ENCODE measurements at places on chromosomes 2 and 18.
A peak's percentile ranks its signal among the peaks of the same experiment; 100 is the strongest.

DNA sequence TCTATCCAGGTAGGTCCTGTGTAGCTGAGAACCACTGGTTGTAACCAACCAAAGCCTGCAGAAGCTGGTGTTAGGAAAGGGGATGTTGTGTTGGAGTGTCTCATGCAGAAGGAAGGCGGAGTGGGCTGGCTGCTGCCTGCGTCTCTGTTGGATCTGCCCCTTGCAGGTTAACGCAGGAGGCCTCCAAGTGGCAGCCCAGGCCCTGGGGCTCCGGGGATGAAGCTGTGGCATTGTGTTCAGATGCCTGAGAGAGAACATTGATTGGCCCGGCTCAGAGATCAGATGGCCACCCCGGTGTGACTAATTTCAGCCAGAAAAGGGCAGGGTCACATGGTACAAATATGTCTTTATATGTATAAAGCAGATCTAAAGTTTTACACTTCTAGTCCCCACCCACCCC lies 216.0 kb downstream of the GLI2 start:
- no peak for DNase-seq

DNA sequence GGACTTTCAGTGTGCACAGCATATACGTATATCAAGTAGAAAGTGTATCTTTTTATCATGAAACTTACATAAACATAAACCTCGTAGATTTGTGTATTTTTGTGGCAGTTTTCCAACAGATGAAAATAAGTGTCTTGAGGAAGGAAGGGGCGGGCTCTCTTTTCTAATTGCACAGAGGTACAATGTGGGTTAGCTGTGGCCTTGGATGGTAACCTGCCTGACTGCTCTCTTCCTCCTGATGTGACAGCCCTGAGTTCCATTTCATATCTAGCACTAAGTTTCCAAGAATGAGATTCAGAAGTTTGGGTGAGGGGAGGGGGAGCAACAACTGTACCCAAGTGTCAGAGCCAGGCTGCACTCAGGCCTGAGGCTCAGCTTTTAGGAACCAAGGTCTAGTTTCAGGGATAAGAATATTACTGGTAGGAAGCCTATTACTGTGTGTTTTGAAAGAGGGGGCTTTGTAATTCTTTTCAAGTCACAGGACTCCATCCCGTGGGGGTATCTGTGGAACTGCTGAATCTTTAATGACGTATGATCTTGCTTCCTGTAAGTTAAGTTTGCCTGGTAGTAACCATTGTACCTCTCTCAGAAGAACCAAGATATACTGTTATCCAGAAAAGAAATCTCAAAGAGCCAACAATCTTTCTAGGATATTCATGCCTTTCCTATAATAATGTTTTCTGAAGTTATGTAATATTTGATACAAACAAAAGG lies 483.7 kb downstream of the PTPRM start:
- DNase-seq: no peak

DNA sequence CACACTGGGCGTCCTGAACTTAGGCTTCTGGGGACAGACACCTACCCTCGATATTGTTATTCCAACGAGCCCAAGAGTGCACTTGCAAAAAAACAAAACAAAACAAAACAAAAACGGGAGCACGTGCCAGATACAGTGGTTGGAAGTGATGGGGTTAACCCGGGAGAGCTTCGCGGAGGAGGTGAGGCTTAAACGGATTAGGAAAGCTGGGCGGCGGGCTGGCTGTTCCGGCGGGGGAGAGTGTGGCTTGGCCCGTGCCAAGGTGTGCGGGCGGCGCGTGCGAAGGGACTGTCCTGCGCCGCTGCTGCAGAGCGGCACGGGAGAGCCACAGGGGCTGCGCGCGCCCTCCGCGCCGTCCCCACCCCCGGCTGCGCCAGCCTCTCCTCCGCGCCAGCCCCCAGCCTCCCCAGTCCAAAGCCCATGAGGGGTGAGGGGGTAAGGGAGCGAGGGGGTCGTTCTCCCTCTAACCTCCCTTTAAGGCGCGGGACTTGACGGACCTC lies 1.5 kb upstream of the SLC30A3 start:
- no peak for DNase-seq

GRCh38 chr2:60958361-60958760 lies 59.2 kb upstream of the PEX13 start:
- DNase-seq: no peak

GRCh38 chr18:23967321-23968089 lies 47.0 kb upstream of the TTC39C start:
- peak; percentile 13 for DNase-seq

DNA sequence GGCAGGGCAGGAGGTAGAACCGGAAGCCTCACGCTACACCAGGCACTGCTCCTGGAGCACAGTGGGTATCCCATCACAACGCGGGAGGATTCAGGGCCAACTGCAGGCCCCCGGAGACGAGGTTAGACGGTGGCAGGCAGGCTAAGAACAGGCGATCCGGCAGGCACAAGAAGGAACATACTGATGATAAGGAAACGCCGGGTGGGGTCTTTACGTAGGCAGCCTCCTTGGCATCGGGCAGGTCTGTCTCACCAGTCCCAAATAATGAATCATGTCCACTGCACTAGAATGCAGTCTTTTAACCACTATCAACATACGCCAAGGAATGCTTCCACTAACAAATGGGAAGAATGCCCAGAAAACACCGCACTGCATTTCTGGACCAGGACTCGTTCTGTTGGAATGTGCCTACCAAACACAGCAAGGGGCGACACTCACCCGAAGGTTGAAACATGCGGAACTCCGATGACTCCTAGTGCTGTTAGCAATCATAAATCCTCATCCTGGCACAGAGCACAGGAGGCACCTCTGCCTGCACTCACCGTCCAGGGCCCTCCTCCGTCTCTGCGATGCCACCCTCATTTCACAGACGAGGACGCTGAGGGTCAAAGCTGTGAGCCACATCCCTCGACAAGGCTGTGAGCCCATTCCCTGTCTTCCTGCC lies 35.2 kb downstream of the ZNF516 start:
- DNase-seq: no peak

Data from stimulated activated CD8-positive, alpha-beta memory T cell treated with anti-CD3 and anti-CD28 coated beads, Interleukin-15, amount 100 ng/mL, for 4 hours (primary cell).